ELF-1 (cell line): ENCODE measurements at places on chromosomes 3 and 15.

GRCh38 chr3:196323016-196323415 is 5.0 kb upstream of the DYNLT2B start:
- DNase-seq: no peak

DNA sequence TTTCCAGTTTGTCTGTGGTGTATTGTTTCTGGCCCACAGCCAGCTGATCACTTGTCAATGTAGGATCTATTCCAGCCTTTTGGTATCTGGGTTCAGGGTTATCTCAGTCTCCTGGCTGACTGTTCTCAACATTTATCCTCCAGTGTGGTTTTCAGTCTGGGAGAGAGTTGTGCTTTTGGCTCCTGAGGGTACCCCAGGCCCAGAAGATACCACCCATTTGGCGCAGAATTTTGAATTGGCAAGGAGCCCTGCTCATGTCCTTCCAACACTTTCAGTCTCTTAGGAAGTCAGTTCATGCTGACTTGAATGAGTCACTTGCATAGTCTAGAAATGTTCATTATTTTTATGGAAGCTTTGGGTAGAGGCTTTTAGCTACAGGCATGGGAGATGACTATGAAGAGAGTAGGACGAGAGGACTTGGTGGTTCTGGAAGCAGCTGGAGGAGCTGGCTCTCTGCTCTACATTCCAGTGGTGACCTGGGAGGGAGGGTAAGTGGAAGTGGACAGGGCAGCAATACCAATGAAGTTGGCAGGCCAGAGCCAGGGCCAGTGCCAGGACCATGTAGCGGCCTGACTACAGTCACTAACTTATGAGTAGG is 7.2 kb downstream of the POLR2H start:
- DNase-seq: no peak

GRCh38 chr3:184674626-184675025 is 37.2 kb downstream of the MAGEF1 start:
- no peak for DNase-seq

GRCh38 chr3:192906940-192907339 is 10.7 kb downstream of the MB21D2 start:
- no peak for DNase-seq

DNA sequence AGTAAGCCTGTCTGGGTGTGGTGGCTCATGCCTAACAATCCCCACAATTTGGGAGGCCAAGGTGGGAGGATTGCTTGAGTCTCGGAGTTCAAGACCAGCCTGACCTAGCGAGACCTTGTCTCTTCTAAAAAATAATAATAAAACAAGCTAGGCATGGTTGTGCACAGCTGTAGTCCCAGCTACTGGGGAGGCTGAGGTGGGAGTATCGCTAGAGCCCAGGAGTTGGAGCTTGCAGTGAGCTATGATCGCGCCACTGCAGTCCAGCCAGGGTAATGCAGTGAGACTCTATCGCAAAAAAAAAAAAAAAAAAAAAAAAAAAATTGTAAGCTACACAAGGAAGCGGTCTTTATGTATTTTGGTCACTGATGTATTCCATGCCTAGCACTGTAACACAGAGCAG is 242.4 kb upstream of the WNT5A start:
- no peak for DNase-seq
